Central memory CD8-positive, alpha-beta T cell (primary cell): ENCODE measurements at places on chromosomes 7 and 10.

DNA sequence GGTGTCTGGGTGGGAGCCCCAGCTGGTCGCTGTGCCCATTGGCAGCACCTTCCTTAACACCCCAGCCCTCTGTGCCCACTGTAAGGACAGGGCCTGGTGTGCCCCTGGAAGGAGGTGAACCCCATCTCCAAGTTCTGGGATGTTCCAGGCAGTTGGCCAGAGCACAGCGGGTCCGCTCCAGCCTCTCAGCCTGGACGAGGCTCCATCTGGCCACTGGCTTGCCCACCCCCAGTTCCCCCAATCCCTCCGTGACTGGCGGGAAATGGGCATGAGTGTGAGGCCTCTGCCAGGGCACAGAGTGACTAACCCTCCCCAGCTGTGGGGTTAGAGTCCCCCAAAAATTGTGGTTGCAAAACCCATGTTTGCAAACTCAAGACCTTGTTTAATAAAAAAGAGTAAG lies 15.6 kb downstream of the GRIFIN start:
- no peak for DNase-seq

DNA sequence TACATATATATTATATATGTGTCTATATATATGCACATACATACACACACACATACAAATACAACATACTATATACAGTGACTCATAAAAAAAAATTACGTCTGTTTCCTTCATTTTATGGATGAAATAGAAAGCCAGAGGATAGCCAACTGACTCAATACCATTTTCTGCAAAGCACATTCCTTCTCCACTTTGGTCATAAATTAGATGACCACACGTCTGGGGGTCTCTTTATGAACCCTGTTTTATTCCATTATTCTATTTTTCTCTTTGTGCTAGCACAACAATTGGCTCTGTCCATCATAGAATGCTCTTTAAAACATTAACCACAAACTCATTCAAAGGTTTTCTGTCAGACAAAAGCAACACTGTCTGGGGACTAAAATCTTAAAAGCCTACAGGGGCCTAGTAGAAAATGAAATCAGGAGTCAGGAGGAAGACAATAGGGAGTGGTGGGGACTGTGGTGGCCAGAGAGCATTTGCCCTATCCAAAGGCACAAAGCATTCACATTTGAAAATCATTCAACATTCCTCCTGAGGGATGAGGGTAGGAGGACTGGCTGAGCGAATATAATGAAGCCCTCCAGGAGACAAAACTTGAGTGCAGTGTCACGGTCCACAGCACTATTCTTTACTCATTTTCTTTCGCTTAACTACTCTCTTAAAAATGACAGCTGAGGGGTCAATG lies 4.3 kb downstream of the CUBN start:
- DNase-seq, result no peak

DNA sequence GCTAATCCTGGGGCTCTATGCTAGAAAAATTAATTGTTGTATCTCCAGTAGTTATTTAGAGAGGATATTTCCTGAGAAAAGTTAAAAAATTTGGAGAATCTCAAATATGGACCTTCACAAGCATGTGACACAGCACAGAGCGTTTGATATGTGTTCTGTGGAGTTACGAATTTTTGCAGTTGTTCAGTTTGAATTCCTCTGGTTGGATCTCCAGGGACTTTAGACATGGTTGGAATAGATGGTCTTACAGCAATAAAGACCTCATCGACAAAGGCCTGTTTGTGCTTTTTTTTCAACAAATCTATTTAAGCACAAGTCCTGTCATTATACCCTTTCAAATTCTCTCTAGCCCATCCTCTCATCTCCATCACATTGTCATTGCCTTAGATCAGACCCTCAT lies 138.0 kb downstream of the TES start:
- no peak for DNase-seq

DNA sequence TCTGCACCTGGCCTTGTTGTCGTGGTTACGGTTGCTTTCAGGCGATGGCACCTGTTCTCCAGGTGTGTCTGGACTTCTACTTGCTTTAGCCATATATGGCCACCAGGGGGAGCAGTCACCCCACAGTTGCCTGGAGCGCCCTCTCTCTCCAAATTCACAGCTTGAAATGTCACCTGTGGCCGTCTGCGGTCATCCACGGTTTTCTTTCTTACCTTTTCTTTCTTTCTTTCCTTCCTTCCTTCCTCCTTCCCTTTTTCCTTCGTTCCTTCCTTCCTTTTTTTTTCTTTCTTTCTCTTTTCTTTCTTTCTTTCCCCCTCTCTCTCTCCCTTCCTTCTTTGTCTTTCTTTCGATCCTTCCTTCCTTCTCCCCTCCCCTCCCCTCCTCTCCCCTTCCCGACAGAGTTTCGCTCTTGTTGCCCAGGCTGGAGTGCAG lies 150.5 kb upstream of the VKORC1L1 start:
- DNase-seq, result peak; percentile 56

GRCh38 chr10:33858326-33858725 lies 523.9 kb upstream of the NRP1 start:
- no peak for DNase-seq

DNA sequence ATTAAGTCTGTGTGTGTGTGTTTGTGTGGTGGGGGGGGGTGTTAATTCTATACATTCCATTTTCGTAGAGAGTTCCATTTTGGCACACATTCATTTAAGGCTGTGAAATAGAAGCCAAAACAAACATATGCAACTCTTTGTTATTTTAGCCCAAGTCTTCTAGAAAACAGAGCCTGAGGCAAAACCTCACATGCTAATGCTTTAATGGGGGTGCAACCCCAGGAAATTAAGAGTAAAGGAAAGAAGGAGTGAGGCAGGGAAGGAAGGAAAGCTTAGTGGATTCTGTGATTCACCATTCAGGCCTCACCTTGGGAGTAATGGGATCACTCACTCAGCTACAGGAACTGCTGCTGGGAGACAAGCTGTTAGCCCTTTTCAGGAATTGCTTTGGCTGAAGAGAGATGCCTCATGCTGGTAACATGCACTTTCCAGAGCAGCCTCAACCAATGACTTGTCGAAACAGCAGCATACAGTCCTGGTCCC lies 73.0 kb upstream of the CTTNBP2 start:
- DNase-seq, result no peak

GRCh38 chr10:88187472-88187871 lies 324.0 kb downstream of the PTEN start:
- no peak for DNase-seq

GRCh38 chr10:62096256-62096933 lies 172.2 kb downstream of the RTKN2 start:
- DNase-seq, result no peak

DNA sequence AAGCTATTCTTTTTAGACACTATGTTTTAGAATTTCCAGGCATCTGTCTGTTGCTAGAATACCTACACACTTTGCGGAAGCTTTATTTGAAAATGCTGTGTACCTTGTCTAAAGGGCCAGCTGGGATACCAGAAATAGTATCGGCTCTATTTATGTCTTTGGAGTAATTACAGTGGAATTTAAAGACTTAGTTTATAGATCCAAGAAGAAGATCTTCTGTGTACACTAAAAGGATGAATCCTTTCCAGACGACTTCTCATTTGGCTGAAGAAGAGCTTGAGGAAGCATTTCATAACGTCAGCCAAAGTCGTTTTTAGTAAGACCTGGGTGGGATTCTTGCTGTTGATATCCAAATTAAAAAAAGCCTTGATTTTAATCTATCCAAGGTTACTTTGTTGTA lies 365.9 kb downstream of the INHBA start:
- no peak for DNase-seq

- DNase-seq, result no peak
Observed at GRCh38 chr10:51005551-51005950, 68.7 kb upstream of the PRKG1 start.

GRCh38 chr10:125584954-125585353 lies 98.0 kb downstream of the TEX36 start:
- no peak for DNase-seq

- no peak for DNase-seq
Observed at GRCh38 chr10:110416776-110417711, 80.7 kb upstream of the DUSP5 start.

DNA sequence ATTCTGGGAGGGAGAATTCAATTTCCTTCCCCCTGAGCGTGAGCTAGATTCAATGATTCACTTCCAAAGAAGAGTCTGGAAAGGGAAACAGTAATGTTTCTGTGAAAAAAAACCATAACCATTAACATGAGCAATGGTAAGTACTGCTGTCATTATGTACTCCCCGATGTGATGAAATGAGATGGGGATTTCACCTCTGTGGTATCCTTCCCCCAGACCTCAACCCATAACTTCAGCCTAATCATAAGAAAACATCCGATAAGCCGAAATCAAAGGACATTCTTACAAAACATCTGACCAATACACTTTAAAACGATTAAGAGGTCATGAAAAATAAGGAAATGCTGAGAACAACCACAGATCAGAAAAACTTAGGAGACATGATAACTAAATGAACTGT lies 27.2 kb downstream of the EZH2 start:
- no peak for DNase-seq

- no peak for DNase-seq
Observed at GRCh38 chr10:122477436-122477835, 16.1 kb downstream of the HTRA1 start.

- no peak for DNase-seq
Observed at GRCh38 chr10:49080071-49080470, 35.3 kb downstream of the VSTM4 start.

- no peak for DNase-seq
Observed at GRCh38 chr7:10939237-10939910, 34.3 kb upstream of the PHF14 start.

DNA sequence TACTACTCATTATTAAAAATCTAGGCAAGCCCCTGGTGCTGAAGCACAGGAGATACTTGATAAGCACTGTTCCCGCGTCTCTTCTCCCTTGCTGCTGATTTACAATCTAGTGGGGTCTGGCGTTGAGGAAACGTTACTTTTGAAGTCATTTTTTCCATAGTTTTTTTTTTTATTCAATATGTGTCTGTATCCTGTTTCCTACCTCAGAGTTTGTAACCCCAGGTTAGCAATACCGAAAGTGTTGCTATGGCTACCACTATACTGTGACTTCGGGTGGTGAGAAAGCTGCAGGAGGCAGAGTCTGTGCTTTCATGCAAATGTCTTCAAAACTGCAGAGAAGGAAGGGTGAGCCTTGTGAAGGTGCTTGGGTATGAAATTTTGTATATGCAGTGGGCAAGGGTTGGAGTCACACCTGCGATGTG lies 458.8 kb upstream of the GHITM start:
- no peak for DNase-seq

- no peak for DNase-seq
Observed at GRCh38 chr7:7157887-7158271, 24.5 kb upstream of the C1GALT1 start.

DNA sequence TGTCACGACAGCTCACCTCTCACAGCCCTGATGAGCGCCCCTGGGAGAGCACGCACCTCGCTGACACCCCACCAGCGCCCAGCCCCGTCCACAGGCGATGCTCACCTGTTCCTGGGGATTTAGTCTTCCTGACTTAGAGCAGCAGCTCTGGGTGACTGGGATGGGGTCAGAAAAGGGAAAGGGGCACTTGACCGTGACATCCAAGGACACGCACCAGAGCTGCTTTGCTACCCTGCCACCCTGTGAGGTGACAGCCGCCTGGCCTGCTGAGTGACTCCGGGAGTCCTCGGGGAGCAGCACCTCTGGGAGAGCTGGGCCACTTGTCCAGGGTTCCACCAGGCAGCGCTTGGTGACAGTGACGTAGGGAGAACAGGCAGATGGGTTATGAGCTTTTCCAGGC lies 148.2 kb downstream of the PRKAG2 start:
- DNase-seq, result no peak

DNA sequence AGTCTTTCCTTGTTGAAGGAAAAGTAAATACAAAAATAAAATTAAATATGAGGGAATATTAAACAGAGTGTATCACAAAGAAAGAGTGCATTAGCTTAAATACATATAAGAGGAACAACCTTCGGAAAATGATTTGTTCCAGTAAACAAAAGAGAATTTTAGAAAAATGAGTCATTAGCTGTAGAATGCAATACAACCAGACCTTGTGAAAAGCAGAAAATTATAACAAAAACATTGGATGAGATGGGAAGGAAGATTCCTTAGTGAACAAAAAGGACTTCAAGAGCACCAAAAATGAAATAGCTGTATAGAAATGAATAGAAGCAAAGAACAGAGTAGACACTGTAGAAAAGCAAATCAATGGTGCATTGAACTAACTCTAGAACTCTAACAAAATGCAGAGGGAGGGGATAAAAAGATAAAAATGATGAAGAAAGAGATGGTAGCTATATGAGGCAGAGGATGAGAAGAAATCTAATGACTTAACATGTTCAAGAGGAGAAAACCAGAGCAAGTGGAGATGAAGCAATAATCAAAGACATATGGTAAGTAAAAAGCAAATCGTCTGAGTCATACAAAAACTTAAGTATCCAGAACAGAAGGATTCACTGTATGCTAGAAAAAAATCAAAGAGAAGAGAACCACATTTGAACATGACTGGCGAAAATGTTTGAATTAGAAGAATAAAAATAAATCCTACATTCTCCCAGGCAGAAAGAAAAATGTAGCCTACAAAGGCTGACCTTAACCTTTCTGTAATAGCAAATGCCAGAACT lies 190.5 kb downstream of the TMEM26 start:
- no peak for DNase-seq

DNA sequence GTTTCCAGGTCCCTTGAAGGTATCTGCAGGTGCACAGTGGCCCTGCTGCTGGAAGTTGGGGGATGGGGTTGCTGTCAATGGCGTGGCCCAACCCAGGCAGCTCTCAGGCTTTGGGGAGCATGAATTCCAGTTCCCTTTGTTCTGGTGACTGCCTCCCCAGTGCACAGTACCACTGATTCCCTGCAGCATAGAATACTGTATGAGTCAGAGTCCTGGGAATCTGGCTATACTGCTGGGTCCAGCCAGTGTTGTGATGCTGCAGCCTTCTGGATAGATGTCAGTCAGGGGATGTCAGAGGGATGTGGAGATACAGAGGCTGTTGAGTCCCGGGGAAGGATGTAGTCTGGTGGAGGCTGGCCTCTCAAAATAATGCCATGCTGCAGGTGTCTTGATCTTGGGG lies 99.3 kb downstream of the LANCL2 start:
- no peak for DNase-seq

- no peak for DNase-seq
Observed at GRCh38 chr7:129698516-129699418, 87.2 kb downstream of the NRF1 start.

DNA sequence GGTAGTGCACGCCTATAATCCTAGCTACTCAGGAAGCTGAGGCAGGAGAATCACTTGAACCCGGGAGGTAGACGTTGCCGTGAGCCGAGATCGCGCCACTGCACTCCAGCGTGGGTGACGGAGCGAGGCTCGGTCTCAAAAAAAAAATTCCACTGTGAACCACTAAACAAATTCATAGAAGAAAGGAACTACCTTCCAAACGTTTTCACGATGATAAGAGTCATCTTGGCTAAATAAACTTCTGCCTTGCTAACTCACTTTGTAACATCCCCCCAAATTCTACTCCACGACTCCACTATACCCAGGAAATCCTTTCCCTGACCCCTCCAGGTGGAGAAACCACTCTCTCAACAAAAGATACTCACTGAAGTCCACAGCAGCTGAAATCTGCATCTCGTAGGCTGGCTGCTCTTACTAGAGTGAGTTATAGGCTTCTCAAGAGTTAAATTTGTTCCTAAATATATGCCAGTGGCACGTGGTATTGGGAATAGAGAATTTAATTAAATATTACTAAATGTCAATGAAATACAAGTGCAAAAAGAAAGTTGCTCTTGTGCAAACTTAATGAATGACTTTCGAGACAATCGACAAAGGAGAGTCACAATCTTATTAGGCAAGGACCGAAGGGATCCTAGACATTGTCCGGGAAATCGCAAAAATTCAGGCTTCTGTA lies 1.6 kb upstream of the GTF2I start:
- DNase-seq, result no peak

GRCh38 chr10:20094226-20094976 lies 278.2 kb downstream of the PLXDC2 start:
- no peak for DNase-seq
